ENCODE measurements at places on chromosomes 6 and 20. TPM values are rescaled to one million over a fixed set of nuclear protein-coding genes. Genes with fewer than 3 reads are reported as not detected.

Gene CD93
- polyA plus RNA-seq, result 39.1 TPM

Gene SLC2A4RG
- polyA plus RNA-seq, result 107 TPM

Gene TREML2
- polyA plus RNA-seq, result 0.09 TPM

Gene ASIP
- polyA plus RNA-seq, result 0.34 TPM

Gene ARFGEF3
- 6.7 TPM for polyA plus RNA-seq

Gene FKBP1A
- polyA plus RNA-seq, result 380 TPM

Gene BPIFB4
- not detected for polyA plus RNA-seq

Gene RSPH4A
- polyA plus RNA-seq, result 2.7 TPM

Gene HUS1B
- not detected for polyA plus RNA-seq

Gene ABHD16B
- polyA plus RNA-seq, result not detected

Gene TCFL5
- 13.2 TPM for polyA plus RNA-seq

GRCh38 chr6:18388942-18389341 lies 1.8 kb downstream of the RNF144B start:
- DNase-seq, result no peak

DNA sequence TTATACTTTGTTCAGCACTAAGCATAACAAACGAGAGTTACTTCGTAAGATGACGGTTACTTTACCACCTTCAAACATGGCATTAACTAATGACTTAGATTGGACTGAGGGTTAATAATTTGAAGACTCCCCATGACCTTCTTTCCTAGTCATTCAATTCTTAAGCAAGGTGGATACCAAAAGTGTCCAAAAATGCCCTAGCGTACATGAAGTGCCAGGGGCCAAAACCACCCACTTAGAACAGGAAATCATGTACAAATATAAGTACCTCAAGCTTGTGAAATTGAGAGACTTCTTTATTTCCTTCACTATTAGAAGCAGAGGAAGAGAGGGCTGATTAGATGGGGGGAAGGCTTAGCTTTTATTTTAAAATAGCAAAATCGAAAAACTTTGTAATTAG lies 166.4 kb downstream of the ATXN1 start:
- no peak for DNase-seq

DNA sequence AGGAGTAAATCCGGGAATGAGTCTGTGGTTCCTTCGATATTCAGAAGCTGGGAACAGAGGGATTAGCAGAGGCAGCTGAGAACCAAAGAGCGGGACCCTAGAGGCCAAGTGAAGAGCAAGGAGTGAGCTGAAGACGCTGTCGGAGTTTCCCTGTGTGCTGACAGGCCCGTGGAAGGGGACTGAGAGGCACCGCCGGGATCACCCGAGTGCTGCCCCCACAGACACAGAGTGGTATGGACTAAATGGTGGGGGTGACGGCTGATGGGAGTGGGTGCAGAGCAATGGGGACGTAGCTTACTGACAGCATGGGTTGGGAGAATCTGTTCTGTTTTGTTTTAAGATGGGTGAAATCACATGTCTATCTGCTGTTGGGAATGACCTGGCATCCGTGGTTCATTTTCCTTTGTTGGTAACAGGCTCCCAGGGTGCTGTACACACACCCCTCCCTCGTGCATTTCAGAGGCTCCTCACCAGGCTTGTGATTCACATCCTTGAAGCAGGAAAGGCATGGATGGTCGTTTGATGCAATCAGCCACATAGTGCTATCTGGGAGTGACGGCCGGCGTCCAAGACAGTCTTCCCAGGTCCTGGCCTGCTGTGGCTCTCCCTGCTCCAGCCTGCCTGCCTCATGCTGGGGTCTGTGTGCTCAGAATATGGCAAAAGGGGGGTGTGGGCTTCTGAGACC lies 97.4 kb downstream of the THBS2 start:
- no peak for DNase-seq

GRCh38 chr6:158487495-158487894 lies 72.4 kb upstream of the TMEM181 start:
- no peak for DNase-seq

GRCh38 chr20:20271271-20271670 lies 96.6 kb upstream of the INSM1 start:
- DNase-seq, result no peak

GRCh38 chr20:63553251-63553932 lies 567 bp upstream of the FNDC11 start:
- DNase-seq, result peak; percentile 62

- peak; percentile 81 for DNase-seq
Observed at GRCh38 chr6:27688014-27688586, 215.2 kb upstream of the ZNF184 start.

DNA sequence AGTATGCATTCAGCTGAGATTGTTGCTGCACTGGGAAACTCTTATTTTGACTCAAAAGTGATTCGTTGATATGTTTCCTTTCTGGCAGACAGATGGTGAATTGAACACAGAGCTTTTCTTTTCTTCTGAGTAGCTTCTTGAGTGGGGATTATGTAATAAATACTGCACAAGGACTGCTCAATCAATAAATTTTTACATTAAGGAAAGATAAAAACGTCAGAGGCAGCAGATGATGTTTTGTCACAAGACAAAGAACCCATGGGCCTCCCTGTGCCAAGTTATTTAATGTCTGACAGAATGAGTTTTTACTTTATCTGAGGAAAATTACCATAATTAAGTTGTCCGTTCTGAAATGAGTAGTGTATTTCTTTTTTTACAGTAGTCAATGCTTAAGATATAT lies 460.3 kb downstream of the UTRN start:
- DNase-seq, result no peak

DNA sequence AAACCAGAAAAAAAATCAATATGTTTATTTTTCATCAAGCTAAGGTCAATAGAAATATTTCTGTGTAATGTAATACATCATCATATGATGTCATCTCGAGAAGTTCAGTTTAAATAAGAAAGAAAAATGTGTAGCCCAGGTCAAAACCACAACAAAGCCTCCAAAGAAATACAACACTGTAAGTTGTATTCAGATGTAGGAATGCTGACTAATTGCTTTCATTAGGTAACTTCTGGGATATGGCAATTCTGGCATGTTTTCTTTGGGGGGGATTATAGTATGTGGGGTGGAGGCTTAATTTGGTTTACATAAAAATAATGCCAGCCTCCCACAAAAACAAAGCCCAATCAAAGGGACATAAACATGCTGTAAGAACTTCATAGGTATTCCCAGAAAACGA lies 881.8 kb upstream of the CITED2 start:
- no peak for DNase-seq

DNA sequence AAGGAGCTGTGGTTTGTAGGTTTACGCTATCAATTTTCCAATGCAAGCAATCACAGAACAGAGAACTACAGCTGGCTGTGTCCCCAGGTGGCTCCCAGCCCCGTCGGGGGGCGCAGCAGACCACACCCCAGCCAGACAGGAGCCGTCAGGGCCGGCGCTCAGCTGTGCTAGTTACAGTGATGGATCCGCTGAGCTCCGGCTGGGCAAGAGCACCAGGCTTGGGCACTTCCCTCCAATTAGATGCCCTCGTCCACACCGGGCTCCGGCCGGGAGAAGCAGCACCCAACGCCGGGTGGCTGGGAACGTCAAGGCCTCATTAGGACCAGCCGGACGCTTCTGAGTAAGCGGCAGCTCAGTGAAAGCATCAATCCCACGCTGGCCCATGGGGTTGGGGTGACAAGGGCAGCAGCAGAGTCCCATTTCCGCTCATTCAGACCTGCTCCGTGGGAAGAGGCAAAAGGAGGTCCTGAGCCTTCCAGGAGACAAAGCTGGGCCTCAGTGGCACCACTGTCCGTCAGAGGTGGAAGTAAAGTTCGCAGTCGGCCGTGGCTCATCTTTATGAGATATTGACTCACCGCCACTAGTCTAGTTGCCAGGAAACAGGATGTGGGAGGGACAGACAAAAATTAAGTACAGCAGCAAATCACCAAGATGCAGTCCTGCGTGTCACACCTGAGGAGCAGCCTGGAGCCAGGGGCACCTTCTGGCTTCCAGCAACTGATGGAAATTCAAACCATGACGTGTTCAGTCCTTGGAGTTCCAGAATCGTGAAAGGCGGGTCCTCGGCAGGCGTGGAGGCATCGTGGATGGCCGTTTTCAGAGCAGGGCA lies 164.1 kb downstream of the TAF4 start:
- no peak for DNase-seq

GRCh38 chr6:156780102-156780641 lies 3.0 kb downstream of the ARID1B start:
- DNase-seq, result peak; percentile 77

DNA sequence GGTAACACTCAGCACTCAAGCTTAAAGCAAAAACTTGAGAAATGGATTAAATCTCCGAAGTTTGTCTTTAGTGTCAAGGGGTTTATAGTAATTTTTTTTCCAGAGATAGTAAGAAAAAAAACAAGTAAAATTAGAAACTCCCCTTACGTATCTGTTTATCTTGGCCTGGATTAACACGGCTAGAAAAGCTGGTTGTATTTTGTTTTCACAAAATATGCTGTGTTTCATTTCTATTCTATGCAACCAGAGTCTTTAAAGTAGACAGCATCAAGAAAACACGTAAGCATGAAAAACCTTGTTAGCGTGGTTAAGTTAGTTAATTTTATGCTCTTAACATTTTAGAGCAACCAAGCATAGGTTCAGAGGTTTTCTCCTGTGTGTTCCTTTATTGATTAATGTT lies 21.8 kb upstream of the ERVFRD-1 start:
- DNase-seq, result no peak

DNA sequence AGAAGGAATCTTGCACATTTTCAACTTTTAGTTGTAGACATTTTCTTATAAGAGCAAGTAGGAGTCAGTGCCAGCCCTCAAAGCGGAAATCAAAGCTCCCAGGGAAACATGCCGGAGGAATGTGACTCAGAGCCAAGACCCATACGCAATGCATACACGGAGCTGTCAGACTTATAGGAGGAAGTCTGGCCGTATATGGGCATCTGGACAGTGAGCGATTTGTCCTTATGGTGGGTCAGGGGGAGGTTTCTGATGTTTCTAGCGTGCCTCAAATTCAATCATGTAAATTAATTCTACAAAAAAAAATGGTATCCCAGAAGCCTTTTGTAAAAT lies 3.6 kb upstream of the CCN2 start:
- peak; percentile 87 for DNase-seq

DNA sequence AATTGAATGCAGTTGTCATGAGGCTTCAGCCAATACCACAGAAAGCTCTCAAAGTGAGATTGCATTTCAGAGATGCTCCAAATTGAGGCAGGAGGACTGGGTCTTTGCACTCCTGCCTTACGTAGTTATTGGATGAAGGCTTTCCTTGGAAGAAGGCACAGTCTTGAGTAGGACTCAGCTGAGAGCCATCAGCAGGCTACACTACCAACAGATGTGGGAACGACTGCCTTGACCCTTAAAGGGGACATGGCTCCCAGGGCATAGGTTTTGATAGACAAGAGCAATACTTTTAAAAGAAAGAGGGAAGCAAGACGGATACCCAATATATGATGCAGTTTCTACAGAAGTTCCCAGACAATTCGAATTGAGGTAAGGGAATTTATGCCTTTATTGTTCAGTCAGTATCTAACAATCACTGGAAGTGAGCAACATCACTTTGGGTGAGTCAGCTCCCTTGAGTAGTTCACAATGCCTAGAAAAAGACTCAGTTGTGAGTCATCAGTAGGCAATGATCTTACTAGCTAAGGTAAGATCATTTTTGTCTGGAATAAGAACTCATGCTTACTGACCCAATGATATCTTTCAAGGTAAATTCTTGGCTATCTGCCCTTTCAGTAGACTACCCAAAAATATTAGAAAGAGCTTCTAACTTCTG lies 390.8 kb downstream of the GJA1 start:
- no peak for DNase-seq

DNA sequence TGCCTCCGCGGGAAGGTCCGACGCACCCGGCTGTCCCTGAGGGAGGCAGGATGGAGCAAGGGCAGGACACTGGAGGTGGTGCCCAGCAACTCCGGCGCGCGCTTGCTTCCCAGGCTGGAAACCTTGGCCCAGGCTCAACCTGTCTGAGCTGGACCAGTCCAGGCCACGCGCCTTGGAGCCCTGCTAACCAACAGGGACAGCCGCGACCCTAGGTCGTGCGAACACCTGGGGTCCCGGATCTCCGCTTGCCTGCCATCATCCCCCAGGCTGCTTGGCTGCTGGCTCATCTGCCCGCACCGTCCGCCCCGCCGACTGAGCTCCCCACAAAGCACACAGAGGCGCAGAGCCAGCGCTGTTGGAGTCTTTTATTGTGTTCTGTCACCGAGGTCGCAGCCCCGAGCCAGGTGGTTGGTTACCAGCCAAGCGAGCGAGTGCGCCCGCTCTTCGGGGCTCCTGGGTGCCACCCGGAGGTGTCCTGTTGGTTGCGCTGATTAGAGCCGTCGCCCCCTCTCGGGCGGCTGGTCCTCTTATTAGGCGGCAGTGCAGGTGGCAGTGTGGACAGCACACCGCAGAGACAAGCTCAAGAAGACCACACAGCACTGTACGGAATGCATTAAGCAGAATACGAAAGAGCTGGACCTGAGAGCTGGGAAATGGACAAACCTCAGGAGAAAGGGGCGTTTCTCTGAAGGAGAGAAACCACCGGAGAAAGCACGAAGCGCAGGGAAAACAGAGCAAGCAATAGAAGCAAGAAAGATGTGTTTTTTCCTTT lies 3.8 kb downstream of the COL12A1 start:
- no peak for DNase-seq

- DNase-seq, result no peak
Observed at GRCh38 chr6:5208057-5208456, 52.7 kb downstream of the LYRM4 start.

DNA sequence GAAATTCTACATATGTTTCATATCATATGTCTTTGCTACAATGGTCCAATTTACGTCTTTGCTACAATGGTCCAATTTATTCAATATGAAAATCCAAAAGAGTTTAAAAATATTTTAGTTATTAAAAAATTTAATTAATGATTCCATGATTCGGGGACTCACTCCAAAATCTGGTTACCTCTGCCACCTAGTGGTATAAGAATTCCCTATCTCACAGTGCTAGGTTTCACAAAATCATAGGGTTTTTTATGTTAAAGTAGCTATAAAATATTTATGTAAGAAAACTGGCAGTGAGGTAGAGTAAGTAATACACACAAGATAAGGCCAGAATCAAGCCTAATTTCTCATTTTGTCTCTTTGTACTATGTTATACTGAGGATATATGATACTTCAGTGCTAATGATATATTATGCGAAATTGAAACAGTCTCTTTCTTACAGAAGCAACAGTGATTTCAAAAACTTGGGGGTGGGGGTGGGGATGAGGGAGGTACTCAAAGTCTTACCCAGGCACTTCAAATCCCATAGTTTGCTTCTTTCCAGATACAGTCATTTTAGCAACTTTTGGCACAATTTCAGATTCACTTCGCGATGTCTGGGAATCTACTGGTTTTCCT lies 52.3 kb downstream of the HBS1L start:
- DNase-seq, result peak; percentile 3

DNA sequence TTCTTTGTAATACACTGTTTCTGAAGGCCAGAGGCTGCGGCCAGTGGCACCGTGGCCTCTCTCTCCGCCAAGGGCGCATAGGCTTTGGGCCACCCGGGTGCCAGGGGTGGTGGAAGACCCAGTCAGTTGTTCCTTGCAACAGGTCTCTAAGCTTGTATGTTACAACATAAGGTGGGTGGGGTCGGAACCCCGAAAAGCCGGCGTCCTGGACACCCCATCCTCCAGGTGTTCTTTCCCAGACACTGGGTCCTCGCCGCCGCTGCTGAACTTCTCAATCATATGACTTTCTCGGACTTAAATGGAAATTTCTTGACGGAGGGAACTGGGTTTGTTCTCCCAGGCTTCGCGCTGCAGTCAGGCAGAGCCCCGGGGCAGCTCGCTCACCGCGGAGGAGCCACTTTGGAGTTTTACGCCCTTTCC lies 983 bp upstream of the KCNQ5 start:
- no peak for DNase-seq

- no peak for DNase-seq
Observed at GRCh38 chr20:37279820-37280219, 9.6 kb upstream of the MANBAL start.

- no peak for DNase-seq
Observed at GRCh38 chr6:10964684-10965083, 77.8 kb downstream of the SYCP2L start.

Measured in renal pelvis (tissue), 12 donors.